ENCODE measurements at places on chromosomes 3 and 15.
A peak's percentile ranks its signal among the peaks of the same experiment; 100 is the strongest.

GRCh38 chr15:27673766-27674445 is 425.2 kb downstream of the OCA2 start:
- no peak for DNase-seq

DNA sequence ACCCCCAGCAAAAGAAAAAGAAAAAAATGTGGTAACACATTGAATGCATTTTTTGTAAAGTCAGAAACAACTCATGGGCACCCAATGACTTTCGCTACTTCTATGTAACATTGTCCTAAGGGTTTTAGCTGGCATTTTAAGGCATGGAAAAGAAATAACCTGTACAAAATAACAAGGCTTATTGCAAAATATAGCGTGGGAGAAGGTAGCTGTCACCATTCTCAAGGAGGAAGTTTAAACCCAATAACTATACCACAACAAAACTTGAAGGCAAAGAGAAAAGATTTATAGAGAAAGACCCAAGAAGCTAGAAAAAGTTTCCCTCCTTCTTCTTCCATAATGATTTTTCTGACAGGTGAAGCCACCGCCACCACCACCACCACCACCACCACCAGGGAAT is 55.7 kb upstream of the ACP3 start:
- DNase-seq = no peak

GRCh38 chr15:38102972-38103371 is 149.7 kb upstream of the SPRED1 start:
- DNase-seq = no peak

GRCh38 chr15:88782465-88782864 is 20.8 kb upstream of the ACAN start:
- no peak for DNase-seq

- no peak for DNase-seq
These were observed 22.6 kb downstream of the RARRES1 start for GRCh38 chr3:158709666-158710083.

DNA sequence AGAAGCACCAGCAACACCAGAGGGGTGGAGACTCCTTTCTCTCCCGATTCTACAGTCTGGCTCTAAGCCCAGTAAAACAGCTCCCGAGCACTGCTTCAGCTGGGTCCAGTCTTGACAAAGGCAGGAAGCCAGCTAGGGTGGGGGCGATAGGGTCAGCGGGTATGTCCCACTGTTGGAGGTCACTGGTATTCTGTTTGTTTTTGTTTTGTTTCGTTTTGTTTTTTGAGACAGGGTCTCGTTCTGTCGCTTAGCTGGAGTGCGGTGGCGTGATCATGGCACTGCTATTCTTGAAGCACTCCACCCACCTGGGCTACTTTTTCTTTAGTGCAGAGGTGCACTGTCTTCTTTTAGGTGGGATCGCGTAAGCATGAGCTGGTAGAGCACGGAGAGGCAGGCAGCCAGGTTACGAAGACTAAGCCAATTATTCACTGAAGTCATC is 16.3 kb downstream of the GCSAM start:
- no peak for DNase-seq

- DNase-seq = no peak
These were observed 91.2 kb downstream of the EOMES start for GRCh38 chr3:27630885-27631284.

DNA sequence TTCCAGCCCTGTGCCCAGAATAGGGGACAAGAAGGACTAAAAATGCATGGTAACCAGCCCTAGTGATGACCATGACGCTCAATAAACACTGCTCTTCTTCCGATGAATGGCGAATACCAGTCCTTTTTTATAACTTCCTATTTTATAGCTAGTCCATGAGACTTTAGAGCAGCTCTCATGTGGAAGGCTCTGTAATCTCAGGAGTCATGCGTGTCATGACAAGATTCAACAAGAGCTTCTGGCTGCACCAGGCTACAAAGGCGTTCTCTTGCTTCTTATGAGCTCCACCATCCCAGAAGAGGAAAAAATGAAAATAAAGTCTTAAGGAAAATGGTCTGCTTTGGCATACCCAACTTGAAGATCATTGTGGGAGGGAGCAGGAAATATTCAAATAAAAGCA is 141.0 kb downstream of the TMCO5A start:
- no peak for DNase-seq

- no peak for DNase-seq
These were observed 137.7 kb downstream of the BBX start for GRCh38 chr3:107660306-107660976.

DNA sequence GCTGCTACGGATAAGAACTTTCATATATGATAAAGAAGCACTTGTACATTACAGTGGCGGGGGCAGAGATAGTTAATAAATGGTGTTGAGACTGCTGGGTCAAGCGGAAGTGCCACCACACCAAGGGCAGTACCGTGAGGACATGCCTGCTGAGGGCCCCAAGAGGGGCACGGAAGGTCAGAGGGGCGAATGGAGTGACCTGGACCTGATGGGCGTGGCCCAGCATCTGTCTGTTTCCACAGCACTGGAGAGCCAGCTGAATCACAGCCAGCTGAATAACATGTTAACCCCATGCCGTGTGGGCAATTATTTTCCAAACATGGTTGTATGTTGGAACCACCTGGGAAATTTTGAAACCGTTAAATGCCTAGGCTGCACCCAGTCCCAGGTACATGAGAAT is 37.2 kb downstream of the ANKDD1A start:
- DNase-seq = no peak

DNA sequence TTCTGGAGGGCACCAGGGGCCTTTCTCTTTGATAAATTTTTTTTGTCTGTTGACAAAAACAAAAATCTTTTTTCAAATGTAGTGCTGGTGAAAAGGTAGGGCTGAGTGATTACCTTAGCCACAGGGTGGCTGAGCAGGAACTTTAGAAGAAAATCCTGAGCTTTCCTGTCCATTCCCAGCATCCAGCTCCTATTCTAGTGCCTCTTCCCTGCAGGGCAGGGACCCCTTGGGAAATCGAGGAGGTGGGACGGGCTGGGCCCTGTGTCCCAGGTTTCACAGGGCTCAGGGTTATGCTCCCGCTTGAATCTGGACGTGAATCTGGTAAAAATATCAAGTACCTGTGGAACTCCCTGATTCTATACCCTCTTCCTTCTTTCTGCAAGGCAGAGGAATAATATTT is 31.7 kb downstream of the EDEM1 start:
- DNase-seq = no peak

DNA sequence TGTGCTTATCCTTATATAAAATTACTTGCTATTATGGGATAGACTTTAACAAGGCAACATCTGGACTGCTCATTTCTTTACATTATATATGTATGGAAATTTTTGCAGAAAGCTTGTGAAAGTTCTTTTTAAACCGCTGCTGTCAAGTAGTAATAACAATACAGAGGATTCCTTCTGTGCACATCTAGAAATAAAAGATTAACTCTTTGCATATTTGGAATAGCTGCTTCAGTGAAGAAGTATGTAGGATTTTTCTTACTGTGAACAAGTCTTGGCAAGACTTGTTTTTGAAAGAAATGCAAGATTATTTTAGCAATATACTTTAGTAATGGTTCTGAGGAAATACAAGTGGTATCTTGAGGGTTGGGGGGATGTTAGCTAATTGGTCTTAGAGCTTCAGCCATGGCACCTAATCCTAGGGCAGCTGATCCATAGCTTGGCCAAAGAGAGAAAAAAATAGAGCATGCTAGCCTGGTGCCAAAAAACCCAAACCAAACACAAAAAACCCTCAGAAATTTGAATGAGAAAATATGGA is 4.3 kb downstream of the PRKCI start:
- DNase-seq = no peak

GRCh38 chr15:95281470-95281869 is 1049.0 kb upstream of the NR2F2 start:
- no peak for DNase-seq

- no peak for DNase-seq
These were observed 3.2 kb upstream of the PGPEP1L start for GRCh38 chr15:99010768-99011167.

GRCh38 chr3:64184621-64185020 is 40.6 kb downstream of the PRICKLE2 start:
- DNase-seq = no peak

- DNase-seq = no peak
These were observed 51.0 kb downstream of the MME start for GRCh38 chr3:155131104-155131503.

- no peak for DNase-seq
These were observed 72.7 kb downstream of the HMG20A start for GRCh38 chr15:77493324-77493907.

DNA sequence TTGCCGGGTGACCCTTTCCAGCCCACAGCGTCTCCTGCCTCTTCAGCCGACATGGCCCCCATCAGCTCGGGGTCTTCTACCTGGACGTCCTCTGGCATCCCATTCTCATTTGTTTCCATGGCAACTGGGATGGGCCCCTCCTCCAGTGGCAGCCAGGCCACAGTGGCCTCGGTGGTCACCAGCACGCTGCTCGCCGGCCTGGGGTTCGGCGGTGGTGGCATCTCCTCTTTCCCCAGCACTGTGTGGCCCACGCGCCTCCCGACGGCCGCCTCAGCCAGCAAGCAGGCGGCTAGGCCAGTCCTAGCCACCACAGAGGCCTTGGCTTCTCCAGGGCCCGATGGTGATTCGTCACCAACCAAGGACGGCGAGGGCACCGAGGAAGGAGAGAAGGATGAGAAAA is 170.2 kb downstream of the FEZF2 start:
- DNase-seq = no peak

GRCh38 chr3:27686642-27687041 is 35.5 kb downstream of the EOMES start:
- DNase-seq = no peak

DNA sequence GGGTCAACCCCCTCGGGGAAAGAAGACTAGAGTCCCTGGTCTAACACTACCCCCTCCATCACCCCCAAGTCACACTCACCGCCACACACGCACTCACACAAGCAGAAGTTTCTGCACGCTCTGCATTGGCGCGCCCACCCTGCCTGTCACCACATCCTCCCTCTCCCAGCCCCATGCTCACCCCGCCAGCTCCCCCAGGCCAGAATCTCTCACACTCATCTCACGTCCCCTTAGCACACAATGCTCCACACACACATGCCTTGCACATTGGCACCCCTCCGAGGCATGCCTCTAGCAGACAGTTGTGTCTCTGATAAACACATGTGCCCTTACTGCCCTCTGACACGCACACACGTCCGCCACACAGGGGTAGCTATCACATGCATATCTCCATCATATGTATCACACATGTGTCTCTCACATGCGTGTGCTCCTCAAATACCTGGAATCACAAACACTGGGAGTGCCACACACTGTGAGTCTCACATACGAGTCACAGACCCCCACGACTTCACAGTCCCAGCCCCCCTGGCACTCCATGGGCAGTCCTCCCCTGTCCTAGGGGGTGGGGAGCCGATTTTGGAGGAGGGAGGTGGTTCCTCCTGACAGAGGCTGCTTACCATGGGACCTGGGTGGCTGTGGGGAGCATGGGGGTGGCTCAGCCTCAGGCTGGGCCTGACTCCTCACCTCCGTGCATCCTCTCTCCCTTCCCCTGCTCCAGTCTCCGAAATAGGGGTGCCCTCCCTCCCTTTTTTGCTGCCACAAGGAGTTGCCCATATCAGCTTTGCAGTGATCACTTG is 898 bp downstream of the FBLN2 start:
- DNase-seq = no peak

DNA sequence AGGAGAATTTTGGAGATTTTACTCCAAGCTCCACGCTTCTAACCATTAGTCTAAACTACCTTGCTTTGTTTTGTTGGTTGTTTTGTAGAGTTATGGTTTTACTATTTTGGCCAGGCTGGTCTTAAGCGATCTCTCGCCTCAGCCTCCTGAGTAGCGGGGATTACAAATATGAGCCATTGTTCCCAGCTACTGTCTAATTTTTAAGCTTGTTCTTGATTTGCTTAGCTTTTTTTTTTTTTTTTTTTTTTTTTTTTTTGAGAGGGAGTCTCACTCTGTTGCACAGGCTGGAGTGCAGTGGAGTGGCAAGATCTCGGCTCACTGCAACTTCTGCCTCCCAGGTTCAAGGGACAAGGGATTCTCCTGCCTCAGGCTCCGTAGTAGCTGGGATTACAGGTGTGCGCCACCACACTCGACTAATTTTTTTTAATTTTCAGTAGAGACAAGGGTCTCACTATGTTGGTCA is 28.5 kb downstream of the EFCAB12 start:
- DNase-seq = no peak

DNA sequence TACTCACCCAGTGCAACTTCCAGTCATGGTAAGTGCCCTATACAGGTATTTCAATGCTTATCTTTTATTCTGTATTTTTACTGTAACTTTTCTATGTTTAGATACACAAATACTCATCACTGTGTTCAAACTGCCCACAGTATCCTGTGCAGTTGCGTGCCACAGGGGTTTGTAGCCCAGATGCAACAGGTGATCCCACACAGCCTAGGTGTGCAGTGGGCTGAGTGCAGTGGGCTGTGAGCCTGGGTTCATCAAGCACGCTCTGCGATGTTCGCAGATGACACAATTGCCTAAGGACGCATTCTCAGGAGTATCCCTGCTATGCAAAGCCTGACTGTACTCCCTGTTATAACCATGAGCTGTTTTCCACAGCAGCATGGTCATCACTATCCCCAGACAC is 36.2 kb upstream of the VGLL4 start:
- no peak for DNase-seq

DNA sequence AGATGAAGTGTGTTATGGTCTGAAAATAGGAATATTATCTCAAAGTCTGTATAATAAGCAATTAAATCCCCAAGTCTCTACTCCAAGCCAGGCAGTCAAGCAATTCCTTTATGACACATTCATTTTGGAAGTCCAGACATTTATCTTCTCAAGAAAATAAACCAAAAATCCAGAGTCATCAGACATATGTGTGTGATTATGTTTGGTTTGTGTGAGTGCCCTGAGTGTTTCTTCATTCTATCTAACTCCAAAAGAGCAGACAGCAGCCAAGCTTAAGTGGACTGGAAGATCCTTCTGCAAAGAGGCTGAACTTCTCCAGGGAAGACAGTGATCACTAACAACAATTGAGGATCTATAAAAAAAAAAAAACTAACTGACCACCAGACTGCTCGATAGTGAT is 239.8 kb downstream of the STAG1 start:
- no peak for DNase-seq

- DNase-seq = no peak
These were observed 46.2 kb downstream of the DENND6A start for GRCh38 chr3:57646723-57647122.

- DNase-seq = peak; percentile 26
These were observed 57.5 kb upstream of the HERC1 start for GRCh38 chr15:63891079-63891767.

DNA sequence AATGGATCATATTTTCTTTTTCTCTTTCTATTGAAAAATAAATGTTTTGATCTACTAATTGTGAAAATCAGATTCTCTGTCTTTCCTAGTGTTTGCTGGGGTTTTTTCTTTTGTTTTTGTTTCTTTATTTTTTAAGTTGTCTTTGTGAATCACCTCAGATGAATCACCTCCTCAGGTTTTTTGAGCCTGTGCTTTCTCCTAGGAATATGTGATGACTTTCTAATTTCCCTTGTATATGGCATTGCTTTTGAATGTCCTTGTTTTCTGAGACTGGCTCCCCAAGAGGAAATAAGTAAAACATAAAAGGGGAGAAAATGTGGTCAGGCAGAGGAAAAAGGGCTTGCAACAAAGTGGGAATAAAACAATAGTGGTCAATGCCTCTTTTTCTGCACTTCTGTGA is 750.0 kb downstream of the ZPLD1 start:
- no peak for DNase-seq
